ENCODE measurements at places on chromosomes 11 and 22. TPM values are rescaled to one million over a fixed set of nuclear protein-coding genes. Genes with fewer than 3 reads are reported as not detected.

Gene MMP7
- total RNA-seq: 6.9 TPM

Gene ROBO4
- 39.8 TPM for total RNA-seq

Gene NAALAD2
- total RNA-seq: 0.98 TPM

DNA sequence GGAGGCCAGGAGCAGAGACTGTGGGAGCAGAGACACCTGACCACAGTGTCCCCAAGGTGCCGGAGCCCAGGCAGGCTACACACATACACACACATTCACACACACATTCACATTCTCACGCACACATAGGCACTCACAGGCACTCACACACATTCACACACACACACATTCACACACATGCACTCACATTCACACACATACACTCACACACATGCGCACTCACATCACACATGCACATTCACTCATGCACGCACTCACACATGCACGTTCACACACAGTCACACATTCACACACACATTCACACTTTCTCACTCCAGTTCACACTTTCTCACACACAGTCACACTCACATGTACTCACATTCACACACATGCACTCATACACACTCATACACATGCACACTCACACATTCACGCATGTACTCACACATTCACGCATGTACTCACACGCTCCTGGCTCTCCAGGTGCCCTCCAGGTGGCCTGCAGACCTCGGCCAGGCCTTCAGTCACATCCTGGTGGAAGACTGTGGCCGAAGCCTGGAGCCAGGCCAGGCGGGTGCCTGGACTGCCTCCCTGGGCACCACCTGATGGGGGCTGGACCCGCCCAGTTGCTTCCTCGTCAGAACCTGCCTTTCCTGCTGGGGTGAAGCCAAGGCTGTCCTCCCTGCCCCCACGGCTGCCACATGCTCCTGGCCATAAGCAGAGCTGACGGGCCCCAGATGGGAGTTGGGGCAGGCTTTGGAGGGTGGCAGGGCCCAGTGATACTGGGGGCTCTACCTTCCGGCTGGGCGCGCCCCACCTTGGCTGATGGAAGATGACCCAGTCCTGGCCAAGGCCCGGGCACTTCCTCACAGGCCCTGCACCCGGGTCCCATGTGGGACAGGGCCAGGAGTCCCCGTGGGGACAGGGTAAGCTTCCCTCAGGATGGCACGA, 89.5 kb downstream of the WNT7B start:
- no peak overlapping the region for H3K4me3 ChIP-seq
- H3K27ac ChIP-seq: no peak overlapping the region
- peaks cover 26% of the 10 kb centered on the region for H3K4me1 ChIP-seq
- no peaks in the 10 kb centered on the region for H3K36me3 ChIP-seq
- no peak for DNase-seq

DNA sequence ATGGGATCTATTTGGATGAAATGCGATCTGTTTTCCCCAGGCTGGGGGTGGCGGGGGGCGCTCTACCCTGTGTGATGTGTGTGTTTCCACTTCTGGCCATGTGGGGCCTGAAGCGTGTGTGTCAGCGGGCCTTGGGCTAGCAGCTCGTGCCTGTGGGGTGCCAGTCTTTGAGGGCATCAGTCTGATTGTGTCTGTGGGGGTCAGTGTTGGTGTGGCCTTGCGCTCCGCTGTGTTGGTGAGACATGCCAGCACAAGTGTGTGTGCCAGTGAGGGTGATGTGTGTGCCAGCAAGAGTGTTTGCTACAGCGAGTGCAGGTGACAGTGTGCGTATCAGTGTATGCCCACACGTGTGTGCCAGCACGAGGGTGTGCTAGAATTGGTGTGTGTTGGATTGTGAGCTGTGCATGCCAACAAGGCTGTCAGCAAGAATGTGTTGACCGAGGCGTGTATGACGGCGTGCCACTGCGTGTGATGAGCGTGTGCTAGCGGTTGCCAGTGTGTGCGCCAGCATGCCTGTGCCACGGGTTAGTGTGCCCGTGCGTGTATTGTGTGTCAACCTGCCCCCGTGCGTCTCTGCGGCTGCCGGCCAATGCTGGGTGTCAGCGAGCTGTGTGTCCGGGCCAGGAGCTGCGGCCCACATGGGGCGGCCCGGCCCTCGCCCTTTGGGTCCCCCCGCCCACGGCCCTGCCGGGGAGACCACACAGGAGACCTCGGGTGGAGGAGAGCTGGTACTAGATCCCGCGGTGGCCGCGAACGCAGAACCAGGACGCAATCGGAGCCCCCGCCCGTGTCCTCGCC, 519 bp downstream of the ARRB1 start:
- H3K27ac ChIP-seq: peak overlapping the region; percentile 95
- DNase-seq: no peak
- H3K27me3 ChIP-seq: no peaks in the 10 kb centered on the region
- peaks cover 68% of the 10 kb centered on the region for H3K4me1 ChIP-seq

DNA sequence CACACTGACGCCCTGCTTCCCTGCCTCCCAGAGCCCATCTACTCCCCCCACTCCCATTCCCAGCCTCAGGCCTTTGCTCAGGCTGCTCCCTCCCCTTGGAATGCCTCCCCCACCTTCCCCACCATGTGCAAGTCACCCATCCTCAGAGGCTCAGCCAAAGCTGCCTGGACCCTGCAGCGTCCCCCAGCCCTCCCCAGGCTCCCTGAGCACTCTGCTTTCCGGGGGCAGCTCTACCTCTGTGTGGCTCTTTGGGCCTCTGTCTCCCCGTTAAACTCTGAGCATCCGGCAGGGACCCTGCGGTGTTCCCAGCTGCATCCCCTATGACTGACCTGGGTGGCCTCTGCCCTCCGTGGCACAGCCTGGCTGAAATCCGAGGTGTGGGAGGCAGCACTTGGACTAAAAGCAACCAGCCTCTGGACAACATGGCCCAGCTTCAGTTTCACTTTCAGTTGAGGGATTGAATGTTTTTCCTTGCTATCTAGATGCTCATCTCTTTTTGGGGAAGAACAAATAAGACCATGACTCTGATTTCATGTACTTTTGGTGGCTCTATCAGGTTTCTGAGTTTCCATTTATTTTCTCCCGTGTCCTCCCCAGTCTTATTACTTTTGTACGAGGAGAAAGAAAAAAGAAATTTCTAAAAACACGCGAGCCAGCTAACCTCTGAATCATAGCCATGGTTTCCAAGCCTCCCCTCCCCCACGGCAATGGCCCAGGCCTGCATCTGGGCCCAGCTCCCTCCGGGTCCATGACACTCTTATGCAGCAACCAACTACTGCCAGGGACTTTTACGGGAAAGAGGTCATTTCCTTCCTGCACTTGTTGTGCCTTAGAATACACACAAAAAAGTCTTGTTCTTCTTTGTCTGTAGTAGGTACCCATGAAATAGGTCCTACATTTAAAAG, 3.8 kb downstream of the APOL3 start:
- H3K27me3 ChIP-seq: no peaks in the 10 kb centered on the region
- H3K36me3 ChIP-seq: no peaks in the 10 kb centered on the region
- DNase-seq: no peak
- H3K4me1 ChIP-seq: peaks cover 82% of the 10 kb centered on the region
- H3K27ac ChIP-seq: peak overlapping the region; percentile 96

DNA sequence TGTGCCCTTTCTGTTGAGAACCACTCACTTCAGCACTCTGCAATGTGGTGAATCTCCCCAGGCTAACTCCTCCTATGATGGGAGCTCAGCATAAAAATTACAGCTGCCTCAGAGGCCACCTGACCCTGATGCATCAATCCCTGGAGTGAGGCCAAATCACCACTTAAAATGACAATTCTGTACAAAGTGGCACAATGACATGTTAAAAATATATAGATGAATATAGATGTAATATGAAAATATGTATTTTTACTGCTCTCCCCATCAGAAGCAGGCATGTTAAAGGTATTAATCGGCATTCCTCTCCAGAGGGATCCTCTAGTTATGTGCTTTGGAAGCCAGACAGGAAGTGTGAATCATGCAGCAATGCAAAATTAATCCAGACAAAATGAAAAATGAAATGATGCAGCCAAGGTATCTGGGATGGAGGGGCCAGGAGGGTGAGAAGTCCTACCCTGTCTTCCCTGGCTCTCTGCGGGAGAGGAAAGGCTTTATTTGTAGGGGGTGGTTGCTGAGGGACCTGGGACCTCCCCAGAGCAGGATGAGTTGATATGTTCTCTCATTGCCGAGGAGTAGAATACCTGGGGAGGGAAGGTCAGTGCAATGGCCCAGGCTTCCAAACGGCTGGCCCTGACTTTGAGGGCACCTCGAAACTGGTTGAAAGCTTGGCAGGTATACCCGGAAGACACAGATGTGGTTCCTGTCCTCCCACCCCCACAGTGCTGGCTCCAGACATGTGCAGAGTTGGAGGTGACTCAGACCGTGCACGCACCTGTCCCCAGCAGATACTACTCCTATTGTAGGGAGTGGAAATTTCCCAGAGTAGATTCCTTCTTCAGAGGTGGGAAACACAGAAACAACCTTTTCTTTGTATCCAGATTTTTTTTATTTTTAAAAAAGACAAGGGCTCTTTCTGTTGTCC, 347.9 kb upstream of the NCAM1 start:
- peak; percentile 90 for DNase-seq
- H3K27me3 ChIP-seq: no peaks in the 10 kb centered on the region
- no peaks in the 10 kb centered on the region for H3K36me3 ChIP-seq
- H3K4me1 ChIP-seq: peaks cover 27% of the 10 kb centered on the region
- no peak overlapping the region for H3K4me3 ChIP-seq
- peak overlapping the region; percentile 48 for H3K27ac ChIP-seq

GRCh38 chr22:49670456-49671330, 157.0 kb downstream of the BRD1 start:
- no peak for DNase-seq
- H3K27ac ChIP-seq: no peak overlapping the region
- H3K4me1 ChIP-seq: peaks cover 9% of the 10 kb centered on the region
- peak overlapping the region; percentile 38 for H3K4me3 ChIP-seq

- DNase-seq: no peak
- H3K4me3 ChIP-seq: no peak overlapping the region
- H3K27ac ChIP-seq: no peak overlapping the region
- H3K4me1 ChIP-seq: no peaks in the 10 kb centered on the region
These were observed 1059.5 kb downstream of the FAM181B start for GRCh38 chr11:81674211-81674610.

All from vagina (tissue), 2 donors.